ENCODE measurements at places on chromosomes 4 and X. TPM values are rescaled to one million over a fixed set of nuclear protein-coding genes. Genes with fewer than 3 reads are reported as not detected.

STBD1 gene
- total RNA-seq: 3.6 TPM

GRCh38 chr4:10180927-10181744 lies 64.5 kb upstream of the WDR1 start:
- DNase-seq: peak; percentile 96

DNA sequence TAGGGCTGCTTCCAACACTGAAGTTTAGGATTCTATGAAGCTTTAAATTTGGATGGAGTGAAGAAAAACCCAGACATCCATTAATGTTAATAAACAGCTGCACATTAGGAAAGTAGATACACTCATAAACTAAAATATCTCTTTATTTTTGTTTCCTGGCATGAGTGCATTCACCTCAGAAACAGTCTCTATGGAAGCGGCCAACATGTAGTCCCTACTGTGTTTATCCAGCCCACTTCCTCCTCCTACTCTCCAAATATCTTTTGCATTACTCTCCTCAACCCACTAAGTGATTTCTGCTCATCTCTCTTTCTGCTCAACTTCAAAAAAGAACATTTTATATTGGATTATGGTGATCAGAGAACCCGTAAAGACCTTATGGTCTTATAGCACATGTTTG lies 180.3 kb upstream of the MXRA5 start:
- no peak for DNase-seq

DNA sequence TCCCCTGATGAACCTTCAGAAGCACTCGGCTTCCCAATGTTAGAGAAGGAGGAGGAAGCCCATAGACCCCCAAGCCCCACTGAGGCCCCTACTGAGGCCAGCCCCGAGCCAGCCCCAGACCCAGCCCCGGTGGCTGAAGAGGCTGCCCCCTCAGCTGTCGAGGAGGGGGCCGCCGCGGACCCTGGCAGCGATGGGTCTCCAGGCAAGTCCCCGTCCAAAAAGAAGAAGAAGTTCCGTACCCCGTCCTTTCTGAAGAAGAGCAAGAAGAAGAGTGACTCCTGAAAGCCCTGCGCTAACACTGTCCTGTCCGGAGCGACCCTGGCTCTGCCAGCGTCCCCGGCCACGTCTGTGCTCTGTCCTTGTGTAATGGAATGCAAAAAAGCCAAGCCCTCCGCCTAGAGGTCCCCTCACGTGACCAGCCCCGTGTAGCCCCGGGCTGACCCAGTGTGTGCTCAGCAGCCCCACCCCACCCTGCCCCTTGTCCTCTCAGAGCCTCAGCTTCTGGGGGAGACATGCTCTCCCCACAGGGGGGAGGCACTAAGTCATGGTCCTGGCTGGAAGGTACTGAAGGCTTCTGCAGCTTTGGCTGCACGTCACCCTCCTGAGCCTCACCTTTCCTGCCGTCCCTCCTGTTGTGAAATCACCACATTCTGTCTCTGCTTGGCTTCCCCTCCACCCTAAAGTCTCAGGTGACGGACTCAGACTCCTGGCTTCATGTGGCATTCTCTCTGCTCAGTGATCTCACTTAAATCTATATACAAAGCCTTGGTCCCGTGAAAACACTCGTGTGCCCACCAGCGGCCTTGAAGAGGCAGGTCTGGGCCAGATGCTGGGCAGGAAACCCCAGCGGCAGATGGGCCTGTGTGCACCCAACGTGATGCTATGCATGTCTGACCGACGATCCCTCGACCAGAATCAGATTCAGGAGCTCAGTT lies 34.7 kb downstream of the NOP14 start:
- DNase-seq: no peak

DCAF4L1 gene
- 0.25 TPM for total RNA-seq

NXF2 gene
- total RNA-seq: not detected

DNA sequence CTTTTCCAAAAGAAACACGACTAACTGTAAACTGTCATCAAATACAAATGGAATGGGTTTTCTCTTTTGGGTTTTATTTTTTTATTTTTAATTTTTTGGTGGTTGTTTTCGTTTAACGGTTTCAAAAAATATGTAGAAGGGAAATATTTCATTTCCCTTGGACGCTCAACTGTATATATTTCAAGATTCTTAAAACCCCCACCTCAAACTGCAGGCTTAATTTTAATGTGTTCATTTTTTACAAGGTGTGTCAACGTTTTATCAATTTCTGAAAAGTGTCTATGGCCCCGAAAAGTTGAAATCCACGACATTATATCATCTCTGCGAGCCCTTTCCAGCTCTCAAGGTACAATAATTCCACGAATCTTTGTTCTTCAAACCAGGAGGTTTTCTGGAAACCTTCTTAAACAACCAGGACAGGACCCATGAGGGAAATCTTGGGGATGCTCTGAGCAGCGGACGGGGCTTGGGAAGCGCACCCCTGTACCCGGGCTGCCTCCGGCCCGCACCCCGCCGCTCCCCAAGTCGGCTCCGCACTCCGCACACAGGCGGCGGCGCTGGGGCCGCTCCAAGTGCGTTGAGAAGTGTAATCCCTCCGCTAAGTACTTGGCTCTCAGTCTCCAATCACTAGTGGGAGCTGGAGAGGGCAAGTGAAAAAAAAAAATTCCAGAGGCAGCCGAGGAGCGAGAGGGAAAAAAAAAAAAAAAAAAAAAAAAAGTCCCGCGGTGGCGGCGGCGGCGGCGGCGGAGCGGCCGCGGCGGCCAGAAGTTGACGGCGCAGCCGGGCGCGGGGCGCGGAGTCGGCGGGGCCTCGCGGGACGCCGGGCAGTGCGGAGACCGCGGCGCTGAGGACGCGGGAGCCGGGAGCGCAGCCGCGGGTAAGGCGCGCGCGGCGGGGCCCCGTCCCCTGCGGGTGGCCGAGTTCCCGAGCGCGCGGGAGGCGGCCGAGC lies at the start of gene BMPR1B:
BMPR1B (plus strand) TSS at position 764 of the 949 bp plus-strand sequence. CDS start 346,470 bp downstream, outside the sequence.
- DNase-seq: peak; percentile 80

- DNase-seq: no peak
These were observed 4.3 kb upstream of the SHROOM2 start for GRCh38 chrX:9781941-9782340.

PNMA6F gene
- not detected for total RNA-seq

DNA sequence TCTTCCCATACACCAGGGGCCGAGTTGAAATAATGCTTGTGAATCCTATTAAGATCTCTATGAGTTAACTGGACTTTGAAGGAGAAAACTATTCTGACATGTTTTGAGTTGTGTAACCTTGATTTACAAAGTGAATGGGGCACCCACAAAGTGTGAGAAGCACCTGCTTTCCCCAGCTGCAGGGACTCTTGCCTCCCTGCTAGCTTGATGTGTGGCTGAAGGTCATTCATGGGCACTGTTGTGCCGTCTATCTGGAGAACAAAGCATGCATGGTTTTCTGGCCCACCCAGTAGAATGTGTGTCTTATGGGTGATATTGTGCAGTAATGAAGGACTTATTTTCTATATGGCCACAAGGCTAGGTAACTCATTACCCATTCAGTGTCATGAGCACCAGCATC lies 53.1 kb downstream of the TSPAN7 start:
- no peak for DNase-seq

DNA sequence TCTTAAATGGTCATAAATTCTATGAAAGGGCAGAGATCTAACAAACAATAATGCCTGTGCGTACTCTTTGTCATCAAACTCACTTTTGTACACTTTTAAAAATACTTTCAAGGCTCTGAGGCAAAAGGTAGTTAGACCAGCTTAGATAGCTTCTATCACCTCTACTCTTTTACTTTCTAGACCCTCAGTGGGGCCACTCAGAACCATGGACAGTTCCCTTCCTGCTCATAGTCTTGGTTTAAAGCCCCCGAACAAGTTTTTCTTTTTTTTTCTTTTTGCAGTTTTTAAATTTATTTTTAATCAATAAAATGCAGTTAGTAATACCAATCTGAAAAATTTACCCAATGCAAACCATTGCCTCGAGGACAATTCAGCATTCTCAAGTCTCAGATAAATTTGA lies 460.5 kb upstream of the CNKSR2 start:
- peak; percentile 2 for DNase-seq

DNA sequence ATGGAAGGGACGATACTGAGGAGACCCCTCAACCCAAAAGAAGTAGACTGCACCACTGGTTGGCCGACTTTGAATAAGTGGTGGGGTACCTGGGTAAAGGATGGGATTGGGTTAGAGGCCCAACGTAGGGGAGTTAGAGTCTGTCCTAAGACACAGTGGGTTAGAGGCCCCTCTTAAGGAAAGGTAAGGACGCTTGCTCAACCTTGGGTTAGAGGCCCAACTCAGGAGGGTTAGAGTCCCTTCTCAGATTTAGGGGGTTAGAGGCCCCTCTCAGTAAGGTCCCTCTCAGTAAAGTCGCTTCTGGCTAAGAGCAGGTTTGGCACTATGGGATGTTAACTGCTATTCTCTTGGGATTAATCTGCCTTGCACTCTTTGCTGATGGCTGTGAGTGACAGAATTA lies 81.3 kb downstream of the ACOX3 start:
- DNase-seq: no peak

DNA sequence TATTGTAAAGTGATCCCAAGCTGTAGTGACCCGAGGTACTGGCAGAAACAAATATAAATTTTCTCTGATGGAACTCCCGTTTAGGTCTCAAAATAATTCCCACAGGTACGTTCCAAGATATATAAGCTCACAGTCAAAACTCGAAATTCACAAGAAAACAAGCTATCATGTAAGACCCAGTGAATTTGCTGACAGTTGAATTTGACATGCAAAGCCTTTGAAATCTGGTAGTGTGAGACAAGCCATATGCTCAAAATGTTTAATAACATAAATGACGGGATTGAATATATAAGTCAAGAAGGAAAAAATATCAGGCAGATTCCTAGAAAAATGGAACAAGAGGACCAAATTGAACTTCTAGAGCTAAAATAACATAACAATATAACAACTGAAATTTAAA lies 252.8 kb downstream of the TMA16 start:
- DNase-seq: no peak

GRCh38 chr4:71204056-71204455 lies 134.8 kb upstream of the SLC4A4 start:
- DNase-seq: no peak

SLITRK4 gene
- 8.3 TPM for total RNA-seq

- no peak for DNase-seq
These were observed 83.6 kb downstream of the MAML3 start for GRCh38 chr4:140070366-140070765.

DNA sequence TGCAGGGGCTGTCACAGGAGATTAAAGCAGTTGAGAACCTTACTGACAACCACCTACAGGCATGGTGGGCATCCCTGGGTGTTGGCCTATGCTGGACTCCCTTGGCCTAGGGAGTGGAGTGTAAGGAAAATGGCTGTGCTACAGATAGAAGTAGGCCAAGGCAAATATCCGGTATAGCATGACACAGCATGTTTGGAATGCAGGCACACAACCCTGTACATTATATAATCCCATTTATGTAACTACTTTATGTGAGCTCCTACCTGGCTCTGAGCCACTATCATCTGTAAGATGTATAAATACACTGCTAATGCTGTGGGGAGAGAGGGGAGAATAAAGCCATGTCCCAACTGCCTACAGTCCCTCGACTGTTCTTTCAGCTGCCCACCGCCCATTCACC lies 38.7 kb upstream of the KCTD8 start:
- DNase-seq: peak; percentile 11

DNA sequence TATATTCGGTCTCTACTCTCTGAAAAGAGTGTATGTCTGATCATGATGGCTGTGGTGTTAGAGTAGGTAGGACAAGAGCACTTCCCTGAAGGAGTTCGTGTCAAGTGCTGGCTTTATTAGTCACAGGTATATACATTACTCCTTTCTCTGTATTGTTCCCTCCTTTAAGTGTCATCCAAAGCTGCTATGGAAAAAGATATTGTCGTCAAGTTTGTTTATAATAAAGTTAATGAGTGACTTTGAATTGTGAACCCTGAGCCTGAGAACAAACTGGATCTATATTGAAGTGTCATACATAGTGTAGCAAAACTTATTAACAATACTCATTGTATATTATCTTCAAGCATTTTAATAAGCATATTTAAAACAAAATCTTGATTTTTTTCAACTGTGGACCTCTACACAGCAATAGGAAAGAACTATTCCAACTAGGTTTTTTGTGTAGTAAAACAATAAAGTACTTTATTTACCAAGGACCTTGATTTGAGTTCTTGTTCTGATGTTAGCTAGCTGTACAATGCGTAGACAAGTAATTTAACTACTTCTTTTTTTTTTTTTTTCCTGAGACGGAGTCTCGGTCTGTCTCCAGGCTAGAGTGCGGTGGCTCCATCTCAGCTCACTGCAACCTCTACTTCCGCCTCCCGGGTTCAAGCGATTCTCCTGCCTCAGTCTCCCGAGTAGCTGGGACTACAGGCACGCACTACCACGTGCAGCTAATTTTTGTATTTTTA lies 177.7 kb downstream of the RAPGEF2 start:
- no peak for DNase-seq

DNA sequence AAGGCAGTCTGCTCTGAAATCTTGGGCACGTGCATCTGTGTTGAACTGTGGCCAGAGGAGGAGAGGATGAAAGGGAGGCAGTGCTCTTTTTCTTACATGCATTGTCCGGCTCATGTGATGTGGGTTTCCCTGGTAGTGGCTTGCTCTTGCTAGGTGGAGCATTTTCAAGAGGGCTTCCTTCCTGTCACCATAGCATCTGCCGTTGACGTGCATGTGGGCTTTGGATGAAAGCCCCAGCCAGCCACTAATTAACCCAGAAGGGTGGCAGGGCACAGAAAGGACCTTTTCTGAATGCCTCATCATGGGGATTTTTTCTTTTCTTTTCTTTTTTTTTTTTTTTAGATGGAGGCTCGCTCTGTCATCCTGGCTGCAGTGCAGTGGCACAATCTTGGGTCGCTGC lies 121.3 kb downstream of the GPR143 start:
- DNase-seq: no peak

GAB1 gene
- 49.3 TPM for total RNA-seq

DNA sequence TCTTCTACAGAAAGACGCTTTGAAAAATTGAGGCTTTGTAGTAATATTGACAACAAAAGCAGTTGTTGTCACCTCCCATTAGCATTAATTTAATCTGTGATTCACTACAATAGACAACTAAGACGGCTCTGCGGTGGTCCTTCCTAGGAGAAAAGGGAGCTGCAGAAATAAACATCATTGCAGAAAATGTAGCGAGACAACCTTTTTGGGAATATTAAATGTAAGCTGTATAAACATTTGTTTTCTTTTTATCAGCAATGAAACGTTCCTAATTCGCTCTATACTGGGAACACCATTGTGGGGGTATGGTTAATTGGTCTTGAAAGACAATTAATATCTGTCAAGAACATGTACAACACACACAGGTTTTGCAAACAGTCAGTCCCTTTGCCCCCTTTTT lies 583.3 kb upstream of the TENM3 start:
- no peak for DNase-seq

GRCh38 chr4:75781305-75781704 lies 56.9 kb downstream of the USO1 start:
- no peak for DNase-seq

SLC49A3 gene
- 11.6 TPM for total RNA-seq

GRCh38 chrX:50442426-50443116 lies 28.1 kb downstream of the DGKK start:
- DNase-seq: no peak
